NCI-H1930 (cell line): ENCODE measurements at places on chromosomes 7 and 10.

- DNase-seq, result no peak
These were observed 180.9 kb downstream of the FGFR2 start for GRCh38 chr10:121417298-121417697.

GRCh38 chr10:91312382-91312733 is 91.9 kb downstream of the PCGF5 start:
- DNase-seq, result no peak

GRCh38 chr10:87847550-87847949 is 15.8 kb downstream of the KLLN start:
- no peak for DNase-seq

DNA sequence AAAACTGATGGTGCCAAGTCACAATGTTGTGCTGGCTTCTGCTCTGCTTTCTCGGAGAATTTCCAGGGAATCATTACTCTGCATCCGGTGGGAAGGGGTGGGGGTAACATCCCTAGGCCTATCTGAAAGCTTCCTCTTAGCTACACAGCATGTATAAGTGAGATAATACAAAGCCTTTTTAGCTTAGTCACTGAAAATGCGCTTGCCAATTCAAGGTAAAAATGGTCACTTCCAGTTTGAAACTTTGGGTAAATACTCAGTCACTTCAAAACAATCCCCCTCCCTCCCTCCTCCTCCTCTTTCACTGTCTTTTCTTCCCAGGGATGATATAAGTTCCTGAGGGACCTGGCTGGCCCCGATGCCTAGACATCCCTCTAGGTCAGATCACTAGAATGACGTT is 57.3 kb upstream of the APBB1IP start:
- no peak for DNase-seq

- no peak for DNase-seq
These were observed 139.1 kb downstream of the SORCS3 start for GRCh38 chr10:104780165-104780564.
